NCI-H1694 (cell line): ENCODE measurements at places on chromosomes 1 and 21.

DNA sequence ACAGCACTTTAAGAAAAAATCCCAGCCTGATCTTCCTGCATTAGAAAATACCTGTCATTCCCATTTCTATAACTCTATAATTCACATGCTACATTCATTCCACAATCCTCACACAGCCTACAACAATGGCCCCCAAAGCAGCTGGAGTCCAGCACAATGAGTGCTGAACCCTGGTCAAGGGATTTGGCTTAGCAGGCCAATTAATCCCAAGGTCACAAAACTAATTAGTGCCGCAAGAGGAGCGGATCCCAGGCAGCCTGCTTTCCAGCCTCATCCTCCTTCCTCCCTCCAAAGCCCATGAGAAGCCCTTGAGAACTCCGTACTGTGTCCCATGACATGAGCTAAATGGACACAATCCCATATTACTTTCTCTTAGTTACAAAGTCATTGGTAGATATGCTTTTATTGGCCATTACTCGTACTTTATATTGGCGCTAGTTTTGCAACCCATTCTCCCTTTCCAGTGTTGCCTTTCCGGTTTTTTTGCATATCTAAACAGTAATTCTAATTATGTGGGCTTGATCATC is 94.8 kb downstream of the DAB1 start:
- DNase-seq: no peak

DNA sequence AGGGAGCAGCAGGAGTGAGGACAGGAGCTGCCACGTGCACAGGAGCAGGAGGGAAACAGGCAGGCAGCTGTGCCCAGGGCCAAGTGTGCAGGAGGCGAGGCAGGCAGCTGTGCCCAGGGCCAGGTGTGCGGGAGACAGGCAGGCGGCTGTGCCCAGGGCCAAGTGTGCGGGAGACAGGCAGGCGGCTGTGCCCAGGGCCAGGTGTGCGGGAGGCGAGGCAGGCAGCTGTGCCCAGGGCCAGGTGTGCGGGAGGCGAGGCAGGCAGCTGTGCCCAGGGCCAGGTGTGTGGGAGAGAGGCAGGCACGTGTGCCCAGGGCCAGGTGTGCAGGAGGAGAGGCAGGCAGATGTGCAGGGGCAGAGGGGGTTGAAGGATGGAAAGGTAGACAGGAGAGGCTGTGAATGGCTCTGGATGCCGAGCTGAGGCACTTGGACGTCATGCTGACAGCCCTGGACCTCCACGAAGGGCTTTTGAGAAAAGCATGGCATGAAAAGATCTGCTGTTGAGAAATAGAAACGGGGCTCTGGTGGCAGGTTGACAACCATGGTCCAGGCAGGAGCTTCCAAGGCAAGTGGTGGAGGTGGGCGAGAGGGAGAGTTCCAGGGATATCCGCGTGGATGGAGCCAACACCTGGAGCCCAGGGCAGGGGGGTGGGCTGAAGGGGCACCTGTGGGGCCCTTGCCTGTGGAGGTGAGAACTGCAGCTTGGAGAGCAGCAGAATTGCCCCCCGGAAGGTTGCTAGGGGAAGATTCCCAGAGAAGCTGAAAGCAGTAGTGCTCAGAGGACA is 19.1 kb upstream of the NPHP4 start:
- DNase-seq: no peak

- DNase-seq: no peak
Measured at GRCh38 chr21:39281207-39281606, 32.2 kb downstream of the BRWD1 start.

GRCh38 chr1:3432306-3432705 is 22.2 kb upstream of the ARHGEF16 start:
- DNase-seq: no peak

- no peak for DNase-seq
Measured at GRCh38 chr1:15452216-15452615, 4.3 kb upstream of the CELA2A start.

GRCh38 chr1:43152866-43153265 is 19.2 kb downstream of the EBNA1BP2 start:
- no peak for DNase-seq

DNA sequence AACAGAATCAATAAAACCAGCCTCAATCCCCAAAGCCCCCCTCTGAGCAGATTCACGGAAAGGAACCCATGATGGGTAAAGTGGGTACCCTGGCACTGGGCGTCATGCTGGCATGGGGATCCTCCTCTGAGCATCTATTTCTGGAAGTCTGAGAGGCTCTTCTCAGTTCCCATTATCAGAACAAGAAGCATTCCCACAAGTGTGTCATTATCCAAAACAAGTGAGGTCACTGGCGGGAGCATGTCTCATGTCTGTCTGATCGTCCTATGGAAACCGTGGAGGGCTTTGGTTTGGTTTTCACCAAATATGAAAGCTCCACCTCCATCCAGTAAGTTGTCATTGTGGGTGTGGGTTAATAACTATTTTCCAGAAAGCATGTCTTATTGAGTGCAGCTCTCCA is 70.7 kb downstream of the PGM1 start:
- no peak for DNase-seq

GRCh38 chr1:47196622-47197021 is 6.8 kb upstream of the PDZK1IP1 start:
- no peak for DNase-seq

DNA sequence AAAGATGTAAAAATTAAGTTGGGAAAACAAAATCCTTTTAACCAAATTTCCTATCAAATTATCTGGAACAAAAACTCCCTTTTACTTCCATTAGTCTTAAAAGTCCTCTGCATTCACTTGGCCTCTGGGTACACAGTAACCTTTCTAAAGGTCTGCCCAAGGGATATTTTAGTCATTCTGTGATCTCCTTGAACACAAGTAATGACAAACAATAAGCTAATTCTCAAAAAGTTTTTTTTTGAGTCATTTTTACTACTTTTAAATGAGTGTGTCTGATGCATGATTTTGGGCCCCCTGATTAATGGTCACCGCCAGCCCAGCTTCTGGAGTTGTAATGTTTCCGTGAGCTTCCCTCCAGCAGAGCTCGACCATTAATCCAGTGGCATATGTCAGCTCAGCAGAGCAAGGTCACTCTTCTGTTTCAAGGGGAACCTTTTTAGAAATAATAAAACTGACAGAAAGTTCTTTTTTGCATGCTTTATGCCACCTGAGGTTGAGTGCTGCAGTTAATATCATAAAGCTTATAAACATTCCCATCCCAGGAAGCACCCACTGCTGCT is 14.3 kb downstream of the SAMSN1 start:
- DNase-seq: no peak

- DNase-seq: no peak
Measured at GRCh38 chr1:206457408-206458120, 12.7 kb upstream of the IKBKE start.

- DNase-seq: no peak
Measured at GRCh38 chr1:197680311-197680710, 95.0 kb downstream of the DENND1B start.

GRCh38 chr1:161763522-161764098 is 2.5 kb upstream of the ATF6 start:
- peak; percentile 6 for DNase-seq

DNA sequence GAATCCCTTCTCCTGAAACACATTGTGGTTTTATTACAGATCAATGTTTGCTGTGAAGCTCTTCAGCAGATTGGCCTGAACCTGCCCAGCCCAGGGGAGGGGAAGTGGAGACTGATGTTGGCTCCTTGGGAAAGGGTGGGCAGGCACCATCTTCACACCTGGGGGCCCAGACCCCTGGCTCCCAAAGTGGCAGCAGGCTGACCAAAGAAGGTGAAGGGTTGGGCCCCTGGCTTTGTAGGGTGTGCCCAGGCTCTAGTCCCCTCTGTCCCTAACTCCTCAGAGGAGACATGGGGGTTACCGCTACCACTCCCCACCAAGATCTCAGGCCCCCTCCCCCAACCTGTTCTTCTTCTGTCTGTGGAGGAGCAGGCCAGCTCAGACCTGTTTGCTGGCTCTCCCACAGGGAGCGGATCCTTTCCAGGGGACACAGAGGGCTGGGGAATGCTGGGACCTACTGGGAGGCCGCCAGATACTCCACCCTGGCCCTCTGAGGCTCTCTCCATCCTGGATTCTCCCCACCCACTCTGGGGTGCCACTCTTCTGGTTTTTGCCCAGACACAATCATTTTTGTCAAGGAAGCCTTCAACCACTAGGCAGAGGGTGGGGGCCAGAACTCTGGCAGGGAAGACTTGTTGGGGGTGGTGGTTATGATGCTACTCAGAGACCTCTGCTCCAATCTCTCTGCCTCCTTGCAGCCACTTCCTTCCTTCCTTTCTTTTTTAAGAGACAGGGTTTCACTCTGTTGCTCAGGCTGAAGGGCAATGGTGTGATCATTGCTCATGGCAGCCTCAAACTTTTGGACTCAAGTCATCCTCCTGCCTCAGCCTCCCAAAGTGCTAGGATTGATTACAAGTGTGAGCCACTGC is 5.0 kb upstream of the EFNA3 start:
- DNase-seq: no peak

- no peak for DNase-seq
Measured at GRCh38 chr1:28104866-28105467, 16.6 kb upstream of the EYA3 start.

DNA sequence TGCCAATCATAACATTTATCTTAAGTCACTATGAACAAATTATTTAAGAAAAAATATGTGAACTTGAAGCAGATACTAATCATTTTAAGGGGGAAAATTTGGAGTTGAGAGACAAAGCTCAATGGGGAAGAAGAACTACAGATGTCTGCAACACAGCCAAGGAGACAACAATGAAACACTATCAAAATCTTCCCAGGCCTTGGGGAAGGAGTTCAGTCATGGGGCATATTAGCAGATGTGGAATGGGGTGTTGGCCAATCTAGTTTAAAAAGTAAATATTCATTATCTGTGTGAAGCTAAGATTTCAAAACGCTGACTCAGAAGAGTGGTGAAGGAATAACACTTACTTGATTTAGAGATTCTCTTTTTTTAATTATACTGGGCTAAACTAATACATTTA is 671.6 kb upstream of the ZP4 start:
- no peak for DNase-seq

DNA sequence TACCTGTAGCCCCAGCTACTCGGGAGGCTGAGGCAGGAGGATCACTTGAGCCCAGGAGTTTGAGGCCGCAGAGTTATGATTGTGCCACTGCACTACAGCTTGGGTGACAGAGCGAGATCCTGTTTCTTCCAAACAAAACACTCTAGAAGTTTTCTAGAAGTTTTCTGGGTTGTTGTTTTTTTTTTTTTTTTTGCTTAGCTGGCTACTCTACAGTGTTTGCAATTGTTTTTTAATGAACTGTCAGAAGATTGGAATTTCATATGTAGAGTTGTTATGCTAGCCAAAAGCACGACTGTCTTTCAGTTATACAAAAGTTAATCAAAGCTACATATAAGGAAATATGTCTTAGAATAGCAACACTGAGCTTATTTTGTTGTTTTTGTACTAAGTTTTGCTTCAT is 30.9 kb upstream of the NEXN start:
- no peak for DNase-seq

DNA sequence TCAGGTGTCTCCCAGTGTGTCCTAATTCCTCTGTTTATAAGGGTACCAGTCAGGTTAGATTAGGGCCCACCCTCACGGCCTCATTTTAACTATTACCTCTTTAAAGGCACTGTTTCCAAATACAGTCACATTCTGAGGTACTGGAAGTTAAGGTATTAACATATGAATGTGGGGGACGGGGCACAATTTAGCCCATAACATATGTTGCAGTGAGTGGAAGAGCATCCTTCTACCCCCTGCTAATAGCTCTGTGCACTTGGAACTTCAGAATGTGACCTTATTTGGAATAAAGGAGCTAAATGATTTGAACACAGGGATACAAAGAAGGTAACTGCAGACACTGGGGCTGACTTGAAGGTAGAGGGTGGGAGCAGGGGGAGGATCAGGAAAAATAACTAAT is 67.3 kb upstream of the ADGRL2 start:
- no peak for DNase-seq

- DNase-seq: no peak
Measured at GRCh38 chr1:236381565-236382158, 12.4 kb upstream of the EDARADD start.

DNA sequence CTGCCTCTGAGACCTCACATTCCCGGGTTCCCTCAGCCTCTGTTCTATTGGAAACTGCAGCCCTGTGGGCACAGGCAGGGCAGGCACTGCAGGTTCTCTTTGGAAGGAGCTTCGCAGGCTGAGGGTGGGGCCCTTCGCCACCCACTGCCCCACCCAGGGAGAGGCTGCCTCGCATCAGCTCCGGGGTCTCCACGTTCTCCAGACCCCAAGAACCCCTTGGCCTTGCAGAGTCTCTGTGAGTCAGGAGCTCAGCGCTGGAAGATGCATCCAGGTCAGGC is 8.6 kb upstream of the C1orf159 start:
- no peak for DNase-seq

- DNase-seq: no peak
Measured at GRCh38 chr1:229784834-229785233, 158.8 kb downstream of the URB2 start.
